ENCODE measurements at places on chromosomes 5 and 9.

- DNase-seq: no peak
Observed at GRCh38 chr9:100020121-100020795, 78.5 kb downstream of the ERP44 start.

DNA sequence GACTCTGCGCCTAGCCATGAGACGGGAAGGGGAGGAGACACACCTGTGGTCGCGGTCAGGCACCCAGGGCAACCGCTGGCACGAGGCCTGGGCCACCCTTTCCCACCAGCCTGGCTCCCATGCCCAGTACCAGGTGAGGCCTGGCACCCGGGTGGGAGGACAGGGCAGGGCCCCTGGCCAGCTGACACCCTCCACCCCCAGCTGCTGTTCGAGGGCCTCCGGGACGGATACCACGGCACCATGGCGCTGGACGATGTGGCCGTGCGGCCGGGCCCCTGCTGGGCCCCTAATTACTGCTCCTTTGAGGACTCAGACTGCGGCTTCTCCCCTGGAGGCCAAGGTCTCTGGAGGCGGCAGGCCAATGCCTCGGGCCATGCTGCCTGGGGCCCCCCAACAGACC is 5.0 kb downstream of the MAMDC4 start:
- DNase-seq: no peak

GRCh38 chr5:54927097-54927746 is 58.2 kb downstream of the ESM1 start:
- no peak for DNase-seq

DNA sequence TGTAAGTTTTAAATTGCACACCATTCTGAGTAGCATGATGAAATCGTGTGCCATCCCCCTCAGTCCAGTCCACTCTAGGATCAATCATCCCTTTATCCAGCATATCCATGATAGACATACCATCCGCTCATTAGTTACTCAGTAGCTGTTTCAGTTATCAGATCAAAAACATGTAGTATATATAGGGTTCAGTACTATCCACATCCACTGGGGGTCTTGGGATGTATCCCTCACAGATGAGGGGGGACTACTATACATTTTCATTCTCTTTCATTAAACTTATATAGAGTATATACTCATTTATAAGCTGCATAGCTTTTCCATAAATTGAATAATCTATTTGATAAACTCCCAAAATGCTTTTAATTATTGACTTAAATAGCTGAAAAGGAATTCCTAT is 67.6 kb downstream of the MEIKIN start:
- DNase-seq: no peak

- no peak for DNase-seq
Observed at GRCh38 chr5:32934529-32934928, 223.4 kb downstream of the NPR3 start.

- DNase-seq: no peak
Observed at GRCh38 chr5:140607031-140607430, 25.9 kb downstream of the CD14 start.

DNA sequence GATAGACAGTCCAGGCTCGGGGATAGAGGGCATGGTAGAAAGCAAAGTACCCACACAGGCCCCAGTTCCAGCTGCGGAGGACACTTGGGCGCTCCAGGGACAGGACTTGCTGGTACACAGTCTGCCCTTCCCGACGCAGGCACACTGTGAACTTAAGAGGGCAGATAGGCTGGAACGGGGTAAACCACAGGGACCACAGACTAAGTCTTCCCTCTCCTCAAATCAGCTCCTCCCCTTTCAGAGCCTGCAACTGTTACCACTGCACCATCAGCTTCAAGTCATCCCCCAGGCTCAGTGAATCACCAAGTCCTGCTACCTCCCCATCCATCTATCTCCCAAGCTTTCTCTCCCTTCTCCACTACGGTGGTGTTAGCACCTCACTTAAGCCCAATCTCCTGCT is 7.3 kb downstream of the GBA2 start:
- DNase-seq: no peak

- DNase-seq: no peak
Observed at GRCh38 chr5:94830520-94830919, 212.1 kb downstream of the SLF1 start.

DNA sequence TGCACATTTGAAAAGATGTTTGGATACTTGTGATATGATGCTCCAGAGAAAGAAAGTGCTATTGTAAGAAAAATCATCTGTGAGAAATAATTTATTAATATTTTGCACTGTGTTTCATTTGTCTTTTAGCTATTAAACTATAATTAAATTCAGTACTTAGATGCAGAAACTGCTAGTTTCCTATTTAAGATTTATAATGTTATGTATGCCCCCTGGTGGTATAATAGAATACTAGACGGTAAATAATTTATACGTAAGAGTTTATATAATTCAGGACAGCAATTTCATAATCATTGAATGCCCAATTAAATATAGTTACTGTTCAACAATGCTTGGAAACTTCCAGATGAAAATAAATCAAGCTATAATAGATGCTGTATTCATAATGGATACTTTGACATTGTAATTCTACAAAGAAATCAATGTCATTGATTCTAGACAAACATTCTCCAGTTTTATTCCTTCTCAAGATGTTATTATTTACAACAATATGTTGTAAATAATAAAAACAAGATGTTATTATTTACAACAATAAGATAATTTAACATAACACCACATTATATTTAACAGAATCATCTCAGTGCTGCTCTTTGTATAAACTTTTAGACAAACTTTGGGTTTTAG is 101.0 kb downstream of the TMEM232 start:
- DNase-seq: peak; percentile 8

GRCh38 chr9:114250235-114250568 is 72.7 kb upstream of the ORM1 start:
- DNase-seq: no peak

DNA sequence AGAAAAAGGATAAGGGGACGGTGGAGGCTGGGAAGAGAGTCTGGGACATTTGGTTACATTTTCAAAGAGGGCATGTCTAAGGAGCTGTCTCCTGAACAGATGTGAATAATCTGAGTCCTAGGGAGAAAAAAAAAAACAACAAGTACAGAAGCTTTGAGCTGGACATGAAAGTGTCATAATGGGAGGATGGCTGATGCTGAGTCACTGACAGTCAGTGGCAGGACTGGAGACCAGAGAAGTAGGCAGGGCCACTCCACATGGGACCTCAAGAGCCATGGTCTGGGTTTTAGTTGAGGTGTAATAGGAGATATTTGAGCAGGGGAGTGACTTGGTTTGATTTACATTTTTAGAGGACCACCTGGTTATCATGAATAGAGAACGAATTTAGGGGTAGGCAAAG is 70.6 kb downstream of the DPYSL3 start:
- no peak for DNase-seq

- DNase-seq: no peak
Observed at GRCh38 chr9:81823672-81824554, 104.3 kb upstream of the SPATA31D4 start.

DNA sequence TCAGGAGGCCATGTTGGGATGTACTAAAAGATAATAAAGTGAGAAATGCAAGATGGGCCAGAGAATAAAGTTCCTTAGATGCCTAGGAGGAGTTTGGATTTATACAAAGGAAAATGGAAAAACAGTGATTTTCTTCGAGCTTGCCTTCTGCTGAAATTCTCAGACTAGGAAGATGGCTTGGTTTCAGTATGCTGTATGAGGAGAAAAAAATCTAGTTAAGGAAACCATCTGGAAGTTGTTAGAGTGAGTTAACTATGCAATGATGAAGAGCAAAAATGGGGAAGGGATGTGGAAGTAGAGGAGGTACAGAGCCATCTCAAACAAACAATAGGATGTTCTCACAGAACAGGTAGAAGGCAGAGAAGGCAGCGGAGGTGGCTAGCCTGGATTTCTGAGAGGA is 162.9 kb upstream of the FTMT start:
- DNase-seq: no peak

- DNase-seq: no peak
Observed at GRCh38 chr9:100294806-100295205, 57.9 kb downstream of the TEX10 start.

DNA sequence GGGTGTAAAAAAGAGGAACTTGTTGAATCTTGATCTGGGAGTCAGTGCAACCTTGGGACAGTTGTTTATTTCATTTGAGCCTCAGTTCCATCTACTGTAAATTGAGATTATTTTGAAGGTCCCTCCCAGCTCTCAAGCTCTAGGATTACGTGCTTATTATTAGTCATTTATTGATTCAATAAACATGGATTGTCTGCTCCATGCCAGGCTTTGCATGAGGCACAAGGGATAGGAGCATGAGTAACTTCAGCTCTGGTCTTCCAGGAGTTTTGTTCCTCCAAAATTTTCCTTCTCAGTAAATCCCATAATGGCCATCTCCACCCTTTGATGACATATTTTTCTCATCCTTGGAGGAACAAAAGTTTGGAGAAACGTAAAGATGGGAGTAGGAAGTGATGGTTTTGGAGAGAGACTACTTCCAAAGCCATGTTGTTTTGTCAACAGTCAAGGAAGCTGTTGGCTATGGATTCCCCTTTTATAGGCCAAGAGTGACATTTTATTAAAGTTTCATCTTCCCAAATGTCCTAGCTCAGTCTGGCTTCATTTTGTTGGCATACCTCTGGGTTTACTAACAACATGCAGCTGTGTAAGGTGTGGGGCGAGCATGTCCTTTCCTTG is 244.6 kb downstream of the DMRT2 start:
- no peak for DNase-seq

GRCh38 chr9:135903358-135903656 is 4.0 kb downstream of the CAMSAP1 start:
- DNase-seq: no peak

DNA sequence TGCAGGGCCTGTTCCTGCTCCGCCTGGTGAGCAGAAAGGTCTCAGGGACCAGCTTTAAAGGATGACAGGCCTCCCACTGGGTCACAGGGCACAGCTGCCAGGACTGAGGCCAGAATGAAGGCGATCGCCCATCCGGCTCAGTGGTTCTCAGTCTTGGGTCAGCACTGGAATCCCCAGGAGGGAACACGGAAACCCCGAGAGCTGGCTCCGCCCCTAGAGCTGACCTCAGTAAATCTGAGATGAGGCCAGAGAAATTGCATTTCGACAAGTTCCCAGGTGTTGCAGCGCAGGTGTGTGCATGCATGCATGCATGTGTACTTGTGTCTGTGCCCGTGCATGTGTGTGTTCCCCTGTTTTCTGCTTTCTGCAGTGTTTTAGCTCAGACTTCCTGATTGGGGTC is 47.2 kb upstream of the KCNMB1 start:
- DNase-seq: no peak

Data from NCI-H510A (cell line).